T-helper 2 cell (primary cell): ENCODE measurements at places on chromosomes 2 and 18.

GRCh38 chr18:35406666-35407065 lies 29.5 kb upstream of the ZNF396 start:
- DNase-seq = no peak

GRCh38 chr2:240216167-240216566 lies 75.7 kb upstream of the OTOS start:
- no peak for DNase-seq

DNA sequence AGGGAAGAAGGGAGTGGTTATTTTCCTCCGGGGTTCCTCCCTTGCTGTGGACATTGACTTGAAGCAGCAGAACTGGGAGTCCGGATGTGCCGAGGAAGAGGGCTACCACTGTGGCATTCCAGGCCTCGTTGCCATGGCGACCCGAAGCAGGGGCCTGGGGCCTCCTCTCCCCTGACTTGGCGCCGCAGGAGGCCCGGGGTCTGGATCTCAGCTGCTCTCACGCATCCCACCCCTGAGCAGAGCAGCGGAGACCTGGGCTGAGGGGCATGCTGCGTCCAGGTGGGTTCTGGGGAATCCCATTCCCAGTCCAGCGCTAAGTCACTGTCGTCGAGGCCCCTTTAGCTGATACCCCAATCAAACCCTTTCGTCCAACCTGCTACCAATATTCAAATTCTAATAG lies 100.2 kb downstream of the BCL11A start:
- DNase-seq = no peak

DNA sequence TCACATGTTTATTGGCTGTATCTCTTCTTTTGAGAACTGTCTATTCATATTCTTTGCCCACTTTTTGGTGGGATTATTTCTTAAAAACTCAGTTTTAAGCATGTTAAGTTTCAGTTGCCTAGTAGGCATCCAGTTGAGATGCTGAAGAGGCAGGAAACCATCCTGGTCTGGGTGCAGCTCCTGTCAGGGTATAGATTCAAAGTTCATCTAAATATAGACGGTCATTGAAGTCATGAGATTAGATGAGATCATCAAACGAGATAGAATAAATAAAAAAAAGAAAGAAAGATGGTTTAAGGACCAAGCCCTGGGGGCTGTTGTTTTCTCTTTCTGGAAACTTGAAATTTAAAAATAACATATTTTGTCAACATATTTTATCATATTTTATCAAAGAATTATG lies 9.2 kb upstream of the DNAH7 start:
- no peak for DNase-seq

DNA sequence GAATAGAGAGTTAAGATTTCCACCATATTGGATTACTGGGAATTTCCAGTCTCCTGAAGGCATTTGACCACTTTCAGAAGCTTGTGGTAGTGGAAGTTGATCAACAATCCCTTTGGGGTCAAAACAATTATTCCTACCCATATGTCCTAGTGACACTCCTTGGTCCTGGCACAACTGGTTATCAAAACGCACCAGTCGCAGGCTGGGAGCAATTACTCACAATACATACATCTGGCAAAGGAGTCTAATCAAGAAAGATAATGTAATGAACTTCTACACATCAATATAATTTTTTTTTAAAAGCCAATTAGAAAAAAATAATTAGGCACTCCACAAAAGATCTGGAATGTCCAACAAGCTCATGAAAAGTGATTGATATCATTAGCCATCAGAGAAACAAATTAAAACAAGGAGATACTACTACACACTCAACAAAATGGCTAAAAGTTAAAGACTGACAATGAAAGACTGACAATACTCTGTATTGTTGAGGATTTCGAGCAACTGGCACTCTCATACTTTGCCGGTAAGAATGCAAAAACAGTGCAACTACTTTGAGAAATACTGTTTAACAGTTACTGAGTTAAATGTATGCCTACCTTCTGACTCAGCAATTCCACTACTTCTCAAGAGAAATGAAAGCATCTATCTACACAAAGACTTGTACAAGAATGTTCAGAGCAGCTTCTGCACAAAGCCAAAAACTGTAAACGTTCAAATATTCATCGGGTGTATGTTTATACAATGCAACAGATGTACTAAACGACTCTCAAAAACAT lies 2.0 kb downstream of the INO80C start:
- DNase-seq = no peak

- DNase-seq = no peak
These were observed 119.1 kb downstream of the FSIP2 start for GRCh38 chr2:185857691-185858090.

GRCh38 chr2:113021312-113021711 lies 16.1 kb downstream of the IL36A start:
- DNase-seq = no peak

GRCh38 chr2:19361325-19361990 lies 3.0 kb upstream of the OSR1 start:
- no peak for DNase-seq

GRCh38 chr2:117698287-117698686 lies 116.2 kb upstream of the DDX18 start:
- no peak for DNase-seq

DNA sequence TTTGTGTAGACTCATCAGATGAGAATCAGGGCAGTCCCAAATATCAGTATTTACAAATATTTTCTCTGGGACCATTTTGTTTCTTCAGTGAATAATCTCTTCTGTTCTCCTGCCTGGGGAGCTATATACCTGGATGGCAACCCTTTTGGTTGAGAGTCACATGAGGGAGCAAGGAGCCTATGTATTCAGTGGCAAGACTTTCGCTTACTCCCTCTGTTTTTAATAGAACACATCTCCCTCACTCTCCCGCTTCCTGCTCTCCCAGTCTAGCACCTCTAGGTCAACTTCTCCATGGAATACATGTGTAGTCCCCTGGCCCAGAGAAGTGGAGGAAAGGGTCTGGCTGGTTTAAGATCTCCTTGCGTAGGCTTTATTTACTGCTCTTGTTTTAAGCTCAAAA lies 600.3 kb downstream of the CCDC85A start:
- DNase-seq = no peak

- DNase-seq = no peak
These were observed 13.3 kb downstream of the AGXT start for GRCh38 chr2:240881913-240882312.

DNA sequence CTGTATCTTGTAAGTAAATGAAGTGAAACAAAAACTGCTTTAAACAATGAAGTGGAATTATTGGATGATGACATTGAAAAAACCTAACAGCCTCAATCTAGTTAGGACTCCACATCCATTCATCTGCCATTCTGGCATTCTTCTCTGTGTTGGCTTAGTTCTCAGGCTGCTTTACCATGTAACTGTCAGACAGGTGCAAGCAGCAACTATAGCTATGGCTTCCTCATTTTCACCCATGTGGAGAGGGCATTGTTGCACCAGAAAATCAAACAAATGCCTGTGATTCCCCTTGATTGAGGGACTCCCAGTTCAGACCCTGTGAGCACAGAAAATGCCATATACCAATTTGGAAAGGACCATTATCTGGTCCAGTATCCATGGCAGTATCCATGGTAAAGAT lies 129.5 kb upstream of the NYAP2 start:
- DNase-seq = no peak

DNA sequence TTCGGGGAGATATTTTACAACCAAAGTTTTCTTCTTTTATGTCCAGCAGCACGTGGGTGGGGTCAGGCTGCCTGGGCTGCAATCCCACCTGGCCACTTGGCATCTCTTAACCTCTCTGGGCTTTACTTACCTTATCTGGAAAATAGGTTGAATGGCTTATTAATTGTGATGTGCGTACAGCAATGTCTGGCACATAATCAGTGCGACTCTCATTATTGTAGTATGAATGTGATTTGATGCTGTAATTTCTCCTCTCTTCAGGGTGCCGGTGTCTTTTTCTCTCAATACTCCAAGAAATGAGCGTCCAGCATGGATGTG lies 2.0 kb upstream of the ZAP70 start:
- no peak for DNase-seq

DNA sequence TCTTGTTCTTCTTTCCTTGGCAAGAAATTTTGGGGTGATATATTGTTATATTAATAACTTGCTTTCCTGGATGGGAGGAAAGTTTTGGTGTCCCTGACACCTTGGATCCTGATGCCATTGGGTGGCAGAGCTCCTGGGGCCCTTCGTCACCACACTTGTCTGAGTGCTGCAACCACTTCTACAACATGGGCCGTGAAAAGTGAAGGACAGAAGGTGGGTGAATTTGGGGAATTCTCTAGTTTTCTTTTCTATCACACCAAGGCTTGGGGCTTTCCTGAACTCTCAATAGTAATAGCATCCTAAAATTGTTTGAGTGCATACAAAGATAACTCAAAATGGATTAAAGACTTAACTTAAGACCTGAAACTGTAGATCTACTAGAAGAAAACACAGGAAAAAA lies 10.0 kb downstream of the ACOXL start:
- DNase-seq = no peak
